Mucosa of gallbladder (tissue), 1 donor: ENCODE measurements at places on chromosomes 11 and 22. TPM values are rescaled to one million over a fixed set of nuclear protein-coding genes. Genes with fewer than 3 reads are reported as not detected.

PHOX2A gene
- 0.14 TPM for total RNA-seq

FGF3 gene
- not detected for total RNA-seq

MRGPRX3 gene
- 0.17 TPM for total RNA-seq

TMEM191C gene
- 2.8 TPM for total RNA-seq

DBX1 gene
- total RNA-seq: not detected

INSC gene
- total RNA-seq: 1.2 TPM

TTC38 gene
- total RNA-seq: 90.4 TPM

SLC22A12 gene
- total RNA-seq: not detected

LRRC74B gene
- not detected for total RNA-seq

GDPD5 gene
- 16.7 TPM for total RNA-seq

CHST1 gene
- 1.8 TPM for total RNA-seq

BTG4 gene
- total RNA-seq: not detected

OR2D2 gene
- not detected for total RNA-seq
